ENCODE measurements at places on chromosomes 12 and 14. TPM values are rescaled to one million over a fixed set of nuclear protein-coding genes. Genes with fewer than 3 reads are reported as not detected.

DNA sequence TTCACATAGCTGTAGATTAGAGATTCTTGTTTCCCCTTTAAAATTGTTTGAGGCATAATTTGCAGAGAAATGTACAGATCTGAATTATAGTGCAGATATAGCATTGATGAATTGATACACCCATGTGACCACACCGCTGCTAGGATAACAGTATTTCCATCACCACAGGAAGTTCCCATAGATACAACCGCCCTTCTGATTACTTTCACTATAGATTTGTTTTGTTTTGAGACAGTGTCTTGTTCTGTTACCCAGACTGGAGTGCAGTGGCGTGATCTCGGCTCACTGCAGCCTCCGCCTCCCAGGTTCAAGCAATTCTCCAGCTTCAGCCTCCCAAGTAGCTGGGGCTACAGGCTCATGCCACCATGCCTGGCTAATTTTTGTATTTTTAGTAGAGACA, 8.8 kb upstream of the ASPG start:
- DNase-seq, result no peak
- peaks cover 17% of the 10 kb centered on the region for H3K4me1 ChIP-seq
- H3K27me3 ChIP-seq, result peaks cover 14% of the 10 kb centered on the region
- H3K27ac ChIP-seq, result no peak overlapping the region
- H3K36me3 ChIP-seq, result peaks cover 6% of the 10 kb centered on the region

DNA sequence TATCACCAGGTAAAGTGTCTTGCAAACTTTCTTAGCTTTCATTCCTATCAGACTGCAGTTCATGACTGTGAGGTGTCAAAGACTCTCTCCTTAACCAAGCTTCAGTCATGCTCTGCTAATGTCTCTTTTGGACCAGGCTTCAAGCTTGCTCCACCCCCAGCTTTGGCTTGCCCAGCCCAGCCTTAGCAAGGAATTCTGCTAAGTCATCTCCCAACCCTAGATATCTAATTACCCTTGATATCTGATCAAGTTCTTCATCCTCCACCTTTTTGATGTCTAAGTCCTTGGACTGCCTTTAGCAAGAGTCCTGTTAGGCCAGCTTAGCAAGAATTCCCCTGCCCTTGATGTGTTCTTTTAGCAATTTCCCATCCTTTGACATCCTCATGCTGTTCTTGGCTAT, 108.9 kb upstream of the FGD4 start:
- H3K4me3 ChIP-seq, result no peak overlapping the region
- no peaks in the 10 kb centered on the region for H3K4me1 ChIP-seq
- H3K27me3 ChIP-seq, result no peaks in the 10 kb centered on the region
- DNase-seq, result no peak
- H3K27ac ChIP-seq, result no peak overlapping the region

Gene MIPOL1
- not detected for total RNA-seq

Gene PROX2
- 0.44 TPM for total RNA-seq

Gene ATP2A2
- 193 TPM for total RNA-seq

GRCh38 chr12:95600567-95600966, 49.3 kb upstream of the USP44 start:
- H3K27me3 ChIP-seq, result peaks cover 6% of the 10 kb centered on the region
- no peaks in the 10 kb centered on the region for H3K4me1 ChIP-seq
- no peaks in the 10 kb centered on the region for H3K36me3 ChIP-seq
- H3K27ac ChIP-seq, result no peak overlapping the region
- no peak overlapping the region for H3K4me3 ChIP-seq

DNA sequence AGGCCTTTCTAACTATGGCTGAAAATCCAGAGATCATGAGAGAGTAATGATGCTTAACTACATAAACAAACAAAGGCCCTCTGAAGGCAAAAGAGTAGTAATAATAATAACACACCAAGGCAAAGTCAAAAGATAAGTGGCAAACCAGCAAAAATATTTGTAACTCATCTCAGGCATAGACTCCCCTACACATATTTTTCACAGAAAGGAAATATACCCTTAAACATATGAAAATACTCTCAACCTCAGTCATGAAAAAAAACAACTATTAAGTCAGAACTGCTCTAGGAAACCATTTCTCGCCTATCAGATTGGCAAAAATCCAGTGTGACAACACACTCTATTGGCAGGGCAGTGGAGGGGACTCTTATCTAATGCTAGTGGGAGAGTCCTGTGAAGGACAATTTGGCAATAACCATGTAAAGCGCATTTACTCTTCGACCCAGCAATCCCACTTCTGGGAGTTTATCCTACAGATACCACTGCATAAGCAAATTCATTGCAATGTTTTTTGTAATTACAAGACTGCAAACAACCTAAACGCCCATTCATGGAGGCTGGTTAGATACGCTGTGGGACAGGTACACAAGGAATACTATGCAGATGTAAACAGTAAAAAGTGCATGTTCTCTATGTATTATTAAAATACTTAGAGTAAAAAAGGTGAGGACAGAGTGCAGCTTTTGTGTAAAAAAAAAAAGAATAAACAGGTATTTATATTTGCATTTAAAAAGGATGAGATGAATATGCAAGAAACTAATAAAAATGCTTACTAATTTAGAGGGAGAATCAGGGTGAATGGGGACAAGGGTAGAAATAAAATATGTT, 26.0 kb upstream of the IL22 start:
- H3K27me3 ChIP-seq, result peaks cover 12% of the 10 kb centered on the region
- peaks cover 4% of the 10 kb centered on the region for H3K36me3 ChIP-seq
- no peak for DNase-seq
- no peak overlapping the region for H3K27ac ChIP-seq
- no peak overlapping the region for H3K4me3 ChIP-seq
- H3K4me1 ChIP-seq, result peaks cover 52% of the 10 kb centered on the region

GRCh38 chr12:130632642-130633041, 83.5 kb downstream of the RIMBP2 start:
- no peak for DNase-seq
- H3K4me3 ChIP-seq, result no peak overlapping the region
- H3K36me3 ChIP-seq, result no peaks in the 10 kb centered on the region
- no peaks in the 10 kb centered on the region for H3K4me1 ChIP-seq
- no peak overlapping the region for H3K27ac ChIP-seq

- H3K4me3 ChIP-seq, result no peak overlapping the region
- no peaks in the 10 kb centered on the region for H3K36me3 ChIP-seq
Observed at GRCh38 chr12:30268041-30268440, 427.6 kb downstream of the IPO8 start.

DNA sequence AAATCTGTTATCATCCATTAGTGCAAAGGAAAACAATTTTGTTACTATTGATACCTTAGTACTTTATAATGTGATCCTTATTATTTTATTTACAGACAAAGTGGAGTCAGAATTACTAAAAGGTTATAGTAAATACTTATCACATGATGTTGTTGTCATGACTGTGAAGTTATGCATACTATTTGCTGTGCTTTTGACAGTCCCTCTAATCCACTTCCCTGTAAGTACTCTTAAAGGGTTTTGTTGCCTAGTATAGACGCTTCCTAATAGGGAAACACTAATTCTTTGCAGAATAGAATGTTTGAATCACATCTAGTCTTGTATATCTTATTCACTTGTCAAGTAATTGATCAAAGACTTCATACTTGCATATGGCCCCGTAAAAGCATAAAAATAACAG, 69.4 kb downstream of the SLC38A6 start:
- H3K36me3 ChIP-seq, result peaks cover 17% of the 10 kb centered on the region
- no peak overlapping the region for H3K27ac ChIP-seq
- H3K4me1 ChIP-seq, result no peaks in the 10 kb centered on the region
- no peak for DNase-seq
- H3K4me3 ChIP-seq, result no peak overlapping the region
- no peaks in the 10 kb centered on the region for H3K27me3 ChIP-seq

Gene DACT1
- not detected for total RNA-seq

DNA sequence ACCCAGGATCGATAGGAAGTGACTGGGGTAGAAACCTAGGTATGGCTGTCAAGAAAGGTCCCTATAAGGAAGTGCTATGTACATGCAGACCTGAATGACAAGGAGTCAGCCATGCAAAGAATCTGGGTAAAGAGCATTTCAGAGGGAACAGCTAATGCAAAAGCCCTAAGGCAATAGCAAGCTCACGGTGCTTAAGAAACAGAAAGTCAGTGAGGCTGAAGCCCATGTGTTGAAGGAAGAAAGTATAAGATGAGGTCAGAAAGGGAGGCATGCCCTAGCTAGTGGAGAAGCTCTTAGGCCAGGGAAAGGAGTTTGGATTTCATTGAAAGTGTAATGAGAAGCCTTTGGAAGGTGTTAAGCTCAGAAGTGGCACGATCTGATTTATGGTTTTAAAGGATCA, 6.0 kb upstream of the ADCY6 start:
- H3K4me1 ChIP-seq, result peaks cover 16% of the 10 kb centered on the region
- H3K4me3 ChIP-seq, result no peak overlapping the region
- H3K27me3 ChIP-seq, result peaks cover 23% of the 10 kb centered on the region
- no peak for DNase-seq
- H3K27ac ChIP-seq, result no peak overlapping the region

DNA sequence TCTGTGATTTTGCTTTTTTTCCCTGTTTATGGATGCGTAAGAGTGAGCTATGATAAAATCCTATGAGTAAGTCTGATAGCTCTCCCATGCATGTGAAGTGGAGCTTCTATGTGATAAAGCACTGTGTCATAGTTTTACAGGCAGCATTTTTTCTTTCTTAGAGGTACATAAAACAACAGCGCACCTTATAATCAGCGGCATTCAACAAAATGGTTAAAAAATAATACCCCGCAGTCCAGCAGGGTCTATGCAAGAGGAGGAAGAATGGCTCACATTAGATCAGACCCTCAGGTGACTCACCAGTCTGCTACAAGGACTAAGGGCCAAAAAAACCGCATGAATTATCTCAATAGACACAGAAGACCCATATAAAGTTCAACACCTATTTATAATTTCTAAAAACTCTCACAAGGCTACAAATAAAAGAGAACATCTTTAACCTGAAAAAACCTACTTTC, 33.0 kb upstream of the TMEM179 start:
- no peaks in the 10 kb centered on the region for H3K36me3 ChIP-seq
- H3K4me1 ChIP-seq, result peaks cover 11% of the 10 kb centered on the region

DNA sequence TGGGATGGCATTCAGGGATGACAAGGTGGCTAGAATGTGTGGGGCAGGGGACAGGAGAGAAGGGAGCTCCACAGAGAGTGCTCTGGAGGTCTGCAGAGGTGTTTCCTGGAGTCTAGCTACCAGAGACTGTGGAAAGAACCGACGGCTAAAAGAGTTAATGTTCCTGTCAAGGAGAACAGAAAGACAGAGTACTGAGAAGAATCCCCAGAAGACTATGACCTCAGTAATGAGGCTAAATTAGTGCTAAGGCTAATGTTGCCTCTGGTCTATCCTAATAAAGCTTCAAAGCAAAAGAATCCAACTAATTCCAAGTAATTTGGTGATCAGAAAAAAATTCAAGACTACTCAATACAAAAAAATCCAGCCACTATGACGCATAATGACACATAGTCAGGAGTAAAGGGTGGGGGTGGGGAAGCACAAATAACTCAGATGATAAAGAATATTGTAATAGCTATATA, 44.7 kb downstream of the FERMT2 start:
- no peak overlapping the region for H3K4me3 ChIP-seq
- H3K4me1 ChIP-seq, result no peaks in the 10 kb centered on the region
- no peak overlapping the region for H3K27ac ChIP-seq
- no peaks in the 10 kb centered on the region for H3K36me3 ChIP-seq

Gene CMA1
- total RNA-seq, result not detected

Gene TEAD4
- total RNA-seq, result 0.44 TPM

DNA sequence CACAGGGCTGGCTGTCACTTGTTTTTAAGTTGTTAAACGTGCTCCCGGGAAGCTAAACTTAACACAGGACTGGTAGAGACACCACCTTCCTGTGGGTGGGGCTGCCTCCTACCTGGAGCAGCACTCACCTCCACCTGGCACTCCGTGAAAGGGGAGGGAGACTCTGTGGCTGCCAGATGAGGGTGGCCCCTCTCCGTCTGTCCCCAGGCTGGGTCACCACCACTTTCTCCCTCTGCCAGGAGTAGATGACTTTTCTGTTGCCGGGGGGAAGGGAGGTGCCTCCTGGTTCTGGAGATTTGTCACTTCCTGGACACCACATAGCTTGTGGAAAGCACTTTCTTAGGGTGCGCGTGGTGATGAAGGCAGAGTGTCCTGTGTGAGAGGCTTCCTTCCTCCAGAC, 81.3 kb downstream of the WDR20 start:
- H3K27me3 ChIP-seq, result no peaks in the 10 kb centered on the region
- peaks cover 11% of the 10 kb centered on the region for H3K4me1 ChIP-seq
- H3K27ac ChIP-seq, result peak overlapping the region; percentile 32
- no peak overlapping the region for H3K4me3 ChIP-seq
- H3K36me3 ChIP-seq, result peaks cover 3% of the 10 kb centered on the region
- no peak for DNase-seq

GRCh38 chr14:58947156-58947555, 241.3 kb upstream of the DAAM1 start:
- H3K36me3 ChIP-seq, result no peaks in the 10 kb centered on the region
- H3K4me1 ChIP-seq, result no peaks in the 10 kb centered on the region
- no peak overlapping the region for H3K27ac ChIP-seq

GRCh38 chr12:122035292-122035691, 13.6 kb downstream of the BCL7A start:
- no peaks in the 10 kb centered on the region for H3K36me3 ChIP-seq
- DNase-seq, result no peak
- H3K27ac ChIP-seq, result no peak overlapping the region
- H3K27me3 ChIP-seq, result peaks cover 18% of the 10 kb centered on the region
- H3K4me3 ChIP-seq, result no peak overlapping the region

DNA sequence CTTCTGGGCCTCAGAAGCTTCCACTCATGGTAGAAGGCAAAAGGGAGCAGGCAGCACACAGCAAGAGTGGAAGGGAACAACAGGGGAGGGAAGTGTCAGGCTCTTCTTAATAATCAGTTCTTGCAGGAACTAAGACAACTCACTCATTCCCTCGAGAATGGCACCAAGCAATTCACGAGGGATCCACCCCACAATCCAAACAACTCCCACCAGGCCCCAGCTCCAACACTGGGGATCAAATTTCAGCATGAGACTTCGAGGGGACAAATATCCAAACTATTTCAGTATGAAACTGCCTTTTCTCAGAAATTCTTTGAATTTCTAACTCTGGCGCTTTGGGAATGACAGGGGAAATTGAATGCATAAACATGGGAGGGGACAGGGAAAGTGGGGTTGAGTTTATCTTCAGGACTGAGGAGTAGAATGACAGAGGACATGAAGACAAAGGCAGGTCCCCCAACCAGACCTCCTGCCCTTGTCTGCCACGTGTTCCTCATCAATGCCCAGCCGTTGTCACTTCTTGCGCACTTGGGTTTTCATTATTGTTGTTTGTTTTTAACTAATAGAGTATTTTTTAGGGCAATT, 24.6 kb upstream of the APOF start:
- H3K27me3 ChIP-seq, result no peaks in the 10 kb centered on the region
- H3K4me3 ChIP-seq, result no peak overlapping the region
- DNase-seq, result no peak
- no peak overlapping the region for H3K27ac ChIP-seq

GRCh38 chr14:61889914-61890351, 127.7 kb downstream of the SNAPC1 start:
- peak; percentile 56 for DNase-seq
- H3K4me1 ChIP-seq, result peaks cover 13% of the 10 kb centered on the region
- peak overlapping the region; percentile 39 for H3K4me3 ChIP-seq

GRCh38 chr12:125696054-125696453, 630.8 kb downstream of the AACS start:
- H3K27me3 ChIP-seq, result no peaks in the 10 kb centered on the region
- H3K27ac ChIP-seq, result no peak overlapping the region

Gene EXOC3L4
- not detected for total RNA-seq

Gene AVPR1A
- total RNA-seq, result not detected

Measured in activated CD8-positive, alpha-beta memory T cell treated with anti-CD3 and anti-CD28 coated beads, Interleukin-2, amount 10 ng/mL, durations not matched to agents 7 days and 5 days (primary cell).